NCI-H2171 (cell line): ENCODE measurements at places on chromosomes 1 and 21.
A peak's percentile ranks its signal among the peaks of the same experiment; 100 is the strongest.

- no peak for DNase-seq
Observed at GRCh38 chr1:6574818-6575217, 5.0 kb upstream of the ZBTB48 start.

DNA sequence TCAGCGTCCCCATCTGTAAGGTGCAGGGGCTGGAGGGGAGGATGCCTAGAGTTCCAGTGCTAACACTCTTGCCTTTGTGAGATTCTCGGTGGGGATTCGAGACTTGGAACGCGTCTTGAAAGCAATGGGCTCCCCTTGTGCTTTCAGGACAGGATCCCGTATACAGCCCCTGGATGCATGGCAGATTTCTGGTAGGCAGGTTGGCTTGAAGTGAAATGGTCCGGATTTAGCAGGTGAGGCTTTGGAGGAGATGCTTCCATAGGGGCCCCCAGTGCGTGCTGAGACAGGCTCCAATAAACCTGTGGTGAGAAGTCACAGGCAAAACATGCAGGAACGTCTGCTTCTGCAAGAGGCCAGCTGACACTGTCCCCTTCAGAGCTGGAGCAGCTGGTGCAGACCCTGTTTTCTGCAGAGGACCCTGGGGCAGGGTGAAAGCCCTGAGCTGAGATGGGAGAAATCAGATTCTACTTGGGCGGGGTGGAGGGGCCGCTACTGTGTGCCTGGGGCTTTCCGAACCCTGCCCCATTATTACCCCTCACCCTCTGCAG, 270.4 kb downstream of the PTPRU start:
- peak; percentile 16 for DNase-seq

- no peak for DNase-seq
Observed at GRCh38 chr1:27314169-27314568, 7.8 kb upstream of the TMEM222 start.

- no peak for DNase-seq
Observed at GRCh38 chr1:245378311-245378722, 223.5 kb downstream of the KIF26B start.

GRCh38 chr1:163596541-163597258, 274.9 kb downstream of the NUF2 start:
- DNase-seq: no peak

DNA sequence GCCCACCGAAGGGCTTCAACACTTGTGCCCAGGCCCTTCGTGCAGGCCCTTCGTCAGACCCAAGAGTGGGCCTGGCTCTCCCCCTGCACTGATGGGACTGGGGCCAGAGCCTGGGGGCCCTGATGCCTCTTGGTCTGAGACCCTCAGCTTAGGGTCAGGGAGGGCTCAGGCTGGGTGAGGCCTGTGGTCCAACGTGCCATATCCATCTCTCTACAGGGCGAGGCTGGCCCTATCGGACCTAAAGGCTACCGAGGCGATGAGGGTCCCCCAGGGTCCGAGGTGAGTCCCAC, 15.6 kb downstream of the COL6A1 start:
- no peak for DNase-seq

DNA sequence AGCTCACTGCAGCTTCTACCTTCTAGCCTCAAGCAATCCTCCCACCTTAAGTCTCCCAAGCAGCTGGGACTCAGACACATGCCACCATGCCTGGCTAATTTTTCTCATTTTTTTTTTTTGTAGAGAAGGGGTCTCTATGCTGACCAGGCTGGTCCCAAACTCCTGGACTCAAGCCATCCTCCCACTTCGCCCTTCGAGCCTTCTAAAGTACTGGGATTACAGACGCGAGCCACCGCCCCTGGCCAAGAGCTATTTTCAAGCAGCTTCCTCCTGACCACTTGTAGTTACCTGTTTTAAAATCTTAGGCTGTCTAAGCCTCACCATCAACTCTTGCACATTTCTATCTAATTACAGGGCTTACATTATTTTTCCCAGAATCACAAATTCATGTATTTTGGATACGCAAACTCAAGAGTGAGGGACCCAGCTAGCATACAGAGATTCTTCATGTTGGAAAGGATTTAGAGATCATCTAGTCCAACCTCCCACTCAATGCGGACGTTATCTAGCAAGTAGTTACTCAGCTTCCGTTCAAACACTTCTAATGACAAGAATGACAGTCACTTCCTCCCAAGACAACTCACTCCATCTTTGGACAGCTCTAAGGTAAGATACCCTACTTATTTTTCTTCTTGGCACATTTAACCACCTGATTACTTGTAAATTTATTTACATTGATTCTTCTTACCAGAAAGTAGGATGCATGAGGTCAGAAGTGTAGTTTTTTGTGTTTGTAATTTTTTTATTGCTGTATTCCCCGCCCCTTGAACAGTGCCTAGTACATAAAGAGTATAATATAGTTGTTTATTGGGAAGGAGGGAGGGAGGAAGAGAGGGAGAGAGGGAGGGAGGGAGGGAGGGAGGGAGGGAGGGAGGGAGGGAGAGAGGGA, 65.4 kb downstream of the LUZP1 start:
- no peak for DNase-seq

- no peak for DNase-seq
Observed at GRCh38 chr1:47761974-47762373, 235.2 kb downstream of the TRABD2B start.

DNA sequence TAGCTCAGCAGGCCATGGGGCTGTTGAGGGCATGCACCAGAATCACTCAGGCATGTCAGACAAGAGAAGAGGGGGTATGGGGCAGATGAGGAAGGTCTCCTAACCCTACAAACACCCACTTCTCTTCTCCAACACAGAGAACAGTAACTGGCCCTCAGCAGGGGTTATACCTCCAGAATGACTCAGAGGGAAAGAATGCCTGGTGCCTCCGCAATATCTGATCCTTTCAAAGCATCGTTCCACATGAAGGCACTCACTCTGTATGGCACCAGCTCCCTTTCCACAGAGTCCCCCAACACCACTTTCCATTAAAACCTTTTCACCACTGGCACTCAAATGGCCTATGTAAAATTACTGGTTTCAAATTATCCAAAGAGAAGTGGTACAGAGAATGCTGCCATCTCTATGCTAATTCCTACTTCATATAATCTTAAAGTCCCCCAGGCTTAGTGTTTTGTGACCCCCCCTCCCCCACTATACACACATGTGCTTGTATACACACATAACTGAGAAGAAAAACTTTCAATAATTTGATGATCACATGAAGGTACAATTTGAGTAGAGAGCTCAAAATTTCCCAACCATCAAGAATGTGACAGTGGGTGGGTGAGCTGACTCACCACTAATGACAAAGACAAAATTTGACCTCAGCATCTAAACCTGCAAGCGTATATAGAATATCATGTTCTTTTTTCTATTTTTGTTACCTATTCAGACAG, 91.5 kb downstream of the SIPA1L2 start:
- DNase-seq: no peak

- DNase-seq: no peak
Observed at GRCh38 chr1:239841631-239842030, 250.1 kb upstream of the FMN2 start.

DNA sequence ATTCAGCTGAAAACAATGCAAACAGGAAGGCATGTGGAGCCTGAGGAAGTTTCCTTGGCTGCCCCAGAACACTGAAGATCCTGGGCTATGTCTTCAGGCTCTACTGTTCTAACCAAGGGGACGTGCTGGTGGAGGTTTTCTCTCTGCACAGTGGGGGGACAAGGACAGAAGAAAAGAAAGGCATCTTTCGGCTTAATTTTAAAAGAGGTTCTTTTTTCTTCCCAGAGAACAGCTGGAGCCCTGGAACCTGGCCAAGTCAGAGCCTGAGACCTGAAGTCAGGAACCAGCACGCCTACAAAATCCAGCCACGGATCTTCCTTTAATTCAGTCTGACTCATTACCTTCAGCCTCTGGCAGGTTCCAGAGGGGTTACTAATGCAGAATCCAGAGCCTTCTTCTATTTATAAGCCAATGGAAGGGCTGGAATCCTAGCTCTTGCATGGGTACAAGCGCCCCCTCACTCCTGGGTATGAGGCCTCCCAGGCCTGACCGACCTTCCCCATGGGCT, 19.8 kb downstream of the CTNNBIP1 start:
- peak; percentile 71 for DNase-seq

DNA sequence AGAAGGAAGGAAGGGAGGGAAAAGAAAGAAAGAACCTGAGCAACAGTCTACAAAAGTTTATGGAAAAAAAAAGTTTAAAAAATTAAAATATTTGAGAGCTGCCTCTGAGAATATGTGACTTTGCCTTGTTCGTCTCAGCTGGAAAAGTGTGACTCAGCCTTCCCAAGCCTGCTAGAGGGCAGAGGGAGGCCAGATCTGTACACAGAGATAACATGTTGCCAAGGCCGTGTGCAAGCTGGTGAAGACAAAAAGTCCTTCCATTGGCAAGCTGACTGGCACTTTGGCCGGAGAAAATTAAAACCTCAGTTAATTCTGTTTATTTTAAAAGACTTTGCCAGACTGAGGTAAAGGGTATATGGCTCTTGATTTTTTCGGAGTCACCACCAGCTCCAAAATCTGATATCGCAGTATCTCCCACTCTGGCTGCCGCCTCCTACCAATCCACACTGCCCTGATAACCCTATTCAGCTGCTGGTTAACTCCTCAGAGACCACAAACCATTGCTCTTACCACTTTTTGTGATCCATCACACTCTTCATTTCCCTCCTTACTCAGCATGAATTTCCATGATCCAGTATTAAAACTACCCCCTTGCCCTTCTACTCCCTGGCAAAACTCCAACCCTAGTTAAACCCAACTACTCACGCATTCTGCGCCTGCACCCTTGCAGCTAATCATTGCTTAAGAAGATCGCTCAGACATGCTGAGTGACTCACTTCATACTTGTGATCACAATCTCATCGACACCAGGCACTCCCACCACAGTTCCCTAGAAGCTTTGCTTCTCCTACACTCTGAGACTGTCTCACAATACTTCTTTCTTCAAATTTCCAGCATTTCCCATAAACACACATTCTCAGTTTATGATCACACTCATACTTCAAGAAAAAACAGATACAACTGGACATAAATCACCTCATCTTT, 5.7 kb upstream of the PPP1R15B start:
- no peak for DNase-seq

GRCh38 chr1:78145105-78145580, 99.4 kb downstream of the GIPC2 start:
- no peak for DNase-seq

DNA sequence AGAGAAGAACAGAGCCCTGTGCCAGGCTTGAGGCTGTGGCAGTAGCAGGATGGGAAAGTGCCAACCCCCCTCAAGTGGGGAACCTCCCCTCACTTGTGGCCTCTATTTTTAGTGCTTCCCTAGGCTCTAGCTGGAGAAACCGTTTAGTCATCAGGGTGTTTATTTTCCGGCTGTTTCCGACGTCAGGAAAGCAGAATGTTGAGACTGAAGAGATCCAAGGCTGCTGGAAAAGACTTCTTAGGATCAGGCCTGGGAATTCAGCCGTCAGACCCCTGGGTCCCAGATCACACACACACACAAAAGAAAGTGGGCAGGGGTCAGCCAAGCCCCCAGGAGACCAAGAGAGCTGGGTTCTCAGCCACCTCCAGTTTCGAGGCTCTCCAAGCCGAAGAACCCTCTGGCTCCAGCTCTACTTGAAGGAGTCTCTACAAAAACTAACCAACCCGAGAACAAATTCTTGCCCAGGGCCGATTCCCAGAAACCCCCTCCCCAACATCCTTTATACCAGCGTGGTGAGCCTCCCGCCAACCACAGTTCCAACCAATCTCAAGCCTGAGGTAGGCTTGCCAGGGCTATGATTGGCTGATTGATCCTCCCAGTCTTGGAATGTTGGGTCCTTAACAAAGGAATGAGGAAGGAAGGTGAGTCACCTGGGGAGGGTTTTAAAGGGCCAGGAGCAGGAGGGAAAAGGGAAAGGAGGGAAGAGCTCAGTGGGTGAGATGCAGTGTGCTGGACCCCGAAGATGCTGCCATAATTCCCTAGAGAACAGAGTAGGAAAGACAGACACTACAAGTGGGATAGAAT, 2.5 kb upstream of the MEF2D start:
- DNase-seq: no peak

DNA sequence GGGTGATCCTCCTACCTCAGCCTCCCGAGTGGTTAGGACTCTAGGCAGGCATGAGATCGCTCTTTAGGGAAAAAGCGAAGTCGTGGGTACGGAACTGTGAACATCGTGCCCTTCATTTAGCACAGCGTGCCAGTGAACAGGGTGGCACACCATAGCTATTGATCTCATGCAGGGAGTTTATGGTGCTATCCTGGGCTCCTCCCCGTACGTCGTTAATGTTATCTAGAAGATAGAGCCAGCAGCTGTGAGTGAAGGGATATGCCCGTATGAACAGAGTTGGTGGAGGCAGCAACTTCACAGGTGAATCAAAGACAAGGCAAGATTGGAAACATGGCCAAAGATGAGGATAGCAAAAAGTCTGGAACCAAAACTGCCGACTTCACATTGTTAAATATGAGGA, 11.2 kb downstream of the CLCN6 start:
- DNase-seq: no peak

- no peak for DNase-seq
Observed at GRCh38 chr1:113517983-113518382, 127.7 kb downstream of the MAGI3 start.

- DNase-seq: no peak
Observed at GRCh38 chr1:175794586-175794985, 51.2 kb upstream of the TNR start.

- DNase-seq: no peak
Observed at GRCh38 chr1:45544530-45544929, 6.1 kb upstream of the AKR1A1 start.

DNA sequence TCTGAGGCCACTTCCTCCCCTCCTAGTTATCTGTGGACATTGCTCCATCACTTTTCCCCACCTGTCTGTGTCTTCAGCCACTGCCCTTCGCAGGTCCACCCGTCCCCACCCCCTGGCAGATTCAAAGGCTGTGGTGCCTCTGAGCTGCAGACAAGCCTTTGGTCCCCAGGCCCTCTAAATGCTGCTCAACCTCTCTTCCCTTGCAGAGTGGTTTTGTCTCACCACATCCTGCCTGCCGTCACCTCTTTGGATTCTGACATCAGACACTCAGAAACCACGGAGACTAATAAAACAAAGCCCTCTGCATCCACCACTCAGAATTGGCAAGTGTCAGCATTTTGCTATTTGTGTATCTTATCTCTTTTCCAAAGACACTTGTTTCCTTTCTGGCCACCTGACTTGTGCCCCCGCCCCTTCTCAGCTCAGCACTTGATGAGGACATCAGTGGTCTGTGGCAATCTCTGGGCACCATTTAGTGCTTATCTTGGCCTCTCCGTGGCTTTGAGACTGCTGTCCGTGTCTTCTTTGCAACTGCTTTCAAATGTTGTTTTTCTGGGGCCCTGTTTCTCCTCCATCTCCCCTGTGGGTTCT, 7.7 kb downstream of the CNIH3 start:
- DNase-seq: no peak

GRCh38 chr1:180243517-180244221, 13.6 kb downstream of the LHX4 start:
- no peak for DNase-seq

DNA sequence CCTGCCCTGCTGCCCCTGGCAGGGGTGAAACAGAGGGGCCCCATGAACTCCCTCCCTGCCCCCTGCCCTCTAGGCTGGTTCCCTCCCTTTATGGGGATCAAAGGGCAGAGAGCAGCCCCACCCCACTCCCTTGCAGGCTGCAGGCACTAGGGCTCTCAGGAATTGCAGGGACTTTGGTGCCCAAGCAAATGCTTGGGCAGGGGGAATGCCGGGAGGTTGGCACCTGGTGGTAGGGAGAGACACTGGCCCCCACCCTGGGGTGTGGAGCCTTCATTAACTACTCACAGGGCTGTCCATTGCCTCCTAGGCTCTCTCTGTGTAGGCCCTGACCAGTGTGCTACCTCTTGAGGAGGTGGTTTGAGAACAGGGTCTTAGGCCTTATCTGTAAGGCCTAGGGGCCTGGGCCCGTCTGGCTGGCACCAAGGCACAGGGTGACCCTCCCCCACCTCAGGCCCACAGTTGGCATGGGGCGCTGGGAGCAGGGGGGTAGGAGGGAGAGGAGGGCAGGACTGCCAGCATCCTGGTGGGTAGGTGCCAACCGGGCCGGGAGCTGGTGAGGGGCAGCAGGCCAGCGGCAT, 4.7 kb downstream of the ZBTB7B start:
- DNase-seq: no peak
